ENCODE measurements at places on chromosomes 3 and 15.

DNA sequence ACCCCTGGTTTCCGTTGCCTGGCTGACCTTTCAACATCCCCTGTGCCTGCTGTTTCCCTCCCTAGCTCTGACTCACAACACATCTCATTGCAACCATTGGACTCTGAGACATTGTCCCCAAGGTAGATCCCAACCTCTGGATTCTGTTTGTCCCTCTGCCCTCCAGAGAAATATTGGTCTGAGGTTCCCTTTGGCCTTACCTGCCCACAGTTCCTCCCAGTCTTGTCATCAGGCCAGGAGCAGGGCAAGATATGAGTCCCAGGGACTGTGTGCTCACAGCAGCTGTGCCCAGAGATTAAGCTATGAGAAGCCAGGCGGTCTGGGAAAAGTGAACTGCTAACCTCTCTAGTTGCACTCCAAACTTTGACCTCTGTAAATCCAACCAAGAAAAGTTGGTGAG, 168.2 kb upstream of the NR2F2 start:
- no peak for DNase-seq

DNA sequence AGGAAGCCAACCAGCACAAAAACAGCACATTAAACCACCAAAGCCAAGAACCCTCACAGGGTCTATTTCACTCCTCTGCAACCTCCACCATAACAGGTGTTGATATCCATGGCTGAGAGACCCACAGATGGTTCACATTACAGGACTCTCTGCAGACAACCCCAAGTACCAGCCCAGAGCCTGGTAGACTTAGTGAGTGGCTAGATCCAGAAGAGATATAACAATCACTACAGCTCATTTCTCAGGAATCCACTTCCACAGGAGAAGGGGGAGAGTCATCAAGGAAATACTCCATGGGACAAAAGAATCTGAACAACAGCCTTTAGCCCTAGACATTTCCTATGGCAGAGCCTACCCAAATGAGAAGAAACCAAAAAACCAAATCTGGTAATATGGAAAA, 168.1 kb upstream of the CD96 start:
- DNase-seq = no peak

DNA sequence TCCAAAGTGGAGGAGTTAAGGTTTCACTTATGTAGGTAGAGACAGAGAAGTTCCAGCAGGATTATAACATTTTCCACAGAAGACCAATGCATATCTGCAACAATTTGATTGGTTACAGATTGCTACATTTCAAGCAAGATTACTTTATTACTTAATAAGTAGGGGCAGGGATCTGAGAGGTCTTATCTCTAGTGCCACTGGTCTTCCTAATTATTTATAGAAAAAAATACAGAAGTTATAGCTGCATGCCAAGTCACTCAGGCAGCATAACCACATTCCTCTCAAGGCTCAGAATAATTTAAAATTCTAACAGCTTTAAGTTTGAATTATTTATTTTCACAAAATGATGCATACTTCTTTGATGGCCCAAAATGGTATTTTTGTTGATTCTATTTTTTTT, 30.5 kb downstream of the RAD54L2 start:
- no peak for DNase-seq

DNA sequence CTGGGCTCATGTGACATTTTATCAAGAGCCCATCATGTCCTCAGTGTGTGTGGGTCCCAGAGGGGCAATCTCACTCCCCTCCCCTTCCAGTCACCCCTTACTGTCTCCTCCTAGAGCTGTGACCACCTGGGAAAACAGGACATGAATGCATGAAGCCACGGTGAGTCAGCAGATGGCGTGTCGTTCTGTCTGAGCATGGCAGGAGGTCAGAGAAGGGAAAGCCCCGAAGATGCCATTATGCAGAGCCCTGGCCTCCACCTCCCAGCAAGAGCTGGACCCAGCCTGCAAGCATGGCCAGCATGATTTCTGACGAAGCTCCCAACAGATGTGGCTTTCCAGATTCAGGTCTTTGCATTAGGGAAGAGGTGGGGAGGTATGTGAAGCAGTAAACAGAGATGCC, 118.5 kb downstream of the TLE3 start:
- no peak for DNase-seq

- no peak for DNase-seq
These were observed 241.2 kb upstream of the LRRC3B start for GRCh38 chr3:26381411-26381810.

DNA sequence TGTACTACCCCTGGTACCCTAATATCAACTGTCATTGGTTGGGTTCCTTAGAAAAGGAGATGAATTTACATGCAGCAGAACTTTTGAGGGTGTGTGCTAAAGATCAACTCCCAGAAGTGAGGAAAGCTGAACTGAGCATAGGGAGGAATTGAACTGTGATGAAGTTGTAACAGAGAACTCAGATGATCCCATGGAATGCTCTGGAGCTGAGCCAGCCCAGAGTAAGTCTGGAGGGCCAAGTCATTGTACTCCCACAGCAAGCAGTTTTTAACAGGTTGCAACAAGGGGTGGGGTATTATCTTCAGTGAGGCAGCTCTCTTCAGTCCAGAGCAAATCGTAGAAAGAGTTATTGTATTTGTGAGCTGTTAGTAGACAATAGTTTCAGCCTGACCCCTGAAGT, 572.3 kb downstream of the PYDC2 start:
- DNase-seq = no peak

GRCh38 chr3:37301980-37302708, 127.8 kb upstream of the LRRFIP2 start:
- DNase-seq = no peak

DNA sequence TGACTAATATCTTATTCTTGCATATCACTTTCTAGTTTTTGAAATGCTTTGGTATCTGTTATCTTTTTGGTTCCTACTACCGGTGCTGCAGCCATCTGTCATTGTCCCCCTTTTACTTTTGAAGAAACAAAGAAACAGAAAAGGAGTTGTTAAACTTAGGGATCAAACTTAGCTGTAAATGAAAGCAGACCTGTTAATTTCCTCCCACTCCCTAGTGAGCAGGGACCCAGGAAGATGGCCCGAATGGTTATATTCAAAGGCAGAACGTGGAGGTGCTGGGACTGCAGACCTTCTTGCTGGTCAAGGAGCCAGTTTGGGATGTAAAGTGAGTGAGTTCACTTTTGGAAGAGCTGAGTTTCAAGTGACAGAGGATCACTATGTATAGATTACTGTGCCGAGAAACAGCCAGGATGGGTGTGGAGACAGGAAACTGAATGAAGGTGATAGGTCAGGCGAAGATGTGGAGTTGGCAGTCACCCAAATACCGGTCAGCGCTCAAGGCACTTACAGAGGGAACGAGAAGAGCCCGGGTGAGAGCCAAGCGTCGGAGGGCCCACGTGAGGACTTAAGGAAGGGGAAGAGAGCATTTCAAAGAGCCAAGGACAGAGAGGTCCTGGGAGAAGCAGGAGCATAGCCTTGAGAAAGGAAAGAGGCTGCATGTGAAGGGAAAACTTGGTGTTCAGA, 20.1 kb downstream of the KBTBD8 start:
- DNase-seq = no peak

DNA sequence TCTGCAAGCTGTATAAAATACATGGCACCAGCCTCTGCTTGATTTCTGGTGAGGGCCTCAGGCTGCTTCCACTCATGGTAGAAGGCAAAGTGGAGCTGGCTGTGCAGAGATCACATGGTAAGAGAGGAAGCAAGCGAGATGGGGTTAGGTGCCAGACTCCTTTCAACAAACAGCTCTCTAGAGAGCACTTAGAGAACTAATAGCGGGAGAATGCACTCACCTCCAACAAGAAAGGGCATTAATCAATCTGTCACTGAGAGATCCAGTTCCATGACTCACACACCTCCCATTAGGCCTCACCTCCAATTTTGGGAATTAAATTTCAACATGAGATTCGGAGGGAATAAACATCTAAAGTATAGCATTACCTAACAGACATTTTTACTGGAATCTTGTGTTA, 644.1 kb upstream of the ARRDC4 start:
- no peak for DNase-seq

DNA sequence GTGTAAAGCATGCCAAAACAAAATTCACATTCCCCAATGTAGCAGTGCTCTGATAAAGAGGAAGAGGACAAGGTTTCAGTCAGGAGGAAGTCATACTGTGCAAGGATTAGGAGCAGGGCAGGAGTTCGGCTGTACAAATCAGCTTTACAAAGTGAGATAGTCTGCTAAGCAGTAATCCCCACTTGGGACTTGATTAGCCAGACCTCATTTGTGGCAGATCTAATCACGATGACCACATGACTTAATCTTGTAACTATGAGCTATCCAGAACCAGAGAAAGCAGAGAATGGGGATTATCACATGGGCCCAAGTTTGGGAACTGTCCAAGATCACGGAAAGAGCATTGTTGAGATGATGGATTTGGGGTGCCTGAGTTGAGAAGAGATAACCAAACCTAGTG, 7.8 kb downstream of the DCBLD2 start:
- no peak for DNase-seq

DNA sequence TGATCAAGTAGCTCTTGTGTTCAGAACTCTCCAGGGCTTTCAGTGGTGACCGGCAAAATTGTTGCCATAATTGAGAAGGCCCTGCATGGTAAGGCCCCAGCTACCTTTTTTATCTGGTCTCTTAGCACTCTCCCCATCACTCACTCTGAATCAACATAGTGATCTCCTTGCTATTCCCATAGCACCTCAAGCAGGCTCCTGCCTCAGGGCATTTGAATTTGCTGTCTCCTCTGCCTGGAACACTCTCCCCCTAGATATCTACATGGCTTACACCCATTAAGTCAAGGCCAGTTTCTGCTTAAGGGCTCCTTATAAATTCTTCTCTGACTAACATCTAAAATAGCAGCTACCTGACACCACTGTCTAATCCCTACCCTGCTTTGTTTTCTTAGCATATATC, 3.3 kb upstream of the ARID3B start:
- DNase-seq = no peak

- DNase-seq = no peak
These were observed 15.0 kb upstream of the KBTBD8 start for GRCh38 chr3:66983101-66983500.

GRCh38 chr3:128931046-128931445, 51.6 kb downstream of the ACAD9 start:
- DNase-seq = no peak

GRCh38 chr3:15982667-15983196, 185.0 kb upstream of the ANKRD28 start:
- no peak for DNase-seq

DNA sequence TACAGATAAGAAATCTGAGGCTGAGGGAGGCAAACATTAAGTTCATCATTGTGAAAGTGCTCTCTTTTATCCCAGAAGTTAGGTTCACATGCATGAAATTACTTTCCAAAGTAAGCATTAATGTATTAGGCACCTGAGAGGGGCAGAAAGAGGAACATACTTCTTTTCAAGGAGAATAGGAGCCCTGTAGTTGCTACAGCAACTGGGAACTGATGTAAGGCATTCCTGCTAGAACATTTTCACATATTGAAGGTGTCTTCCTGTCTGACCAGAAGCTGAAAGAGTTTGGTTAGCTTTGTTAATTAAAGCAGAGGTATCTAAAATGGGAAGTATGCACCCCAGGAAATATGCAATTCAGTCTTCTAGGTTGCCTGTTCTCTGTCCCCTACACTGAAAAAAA, 65.5 kb upstream of the ZBTB20 start:
- DNase-seq = no peak

DNA sequence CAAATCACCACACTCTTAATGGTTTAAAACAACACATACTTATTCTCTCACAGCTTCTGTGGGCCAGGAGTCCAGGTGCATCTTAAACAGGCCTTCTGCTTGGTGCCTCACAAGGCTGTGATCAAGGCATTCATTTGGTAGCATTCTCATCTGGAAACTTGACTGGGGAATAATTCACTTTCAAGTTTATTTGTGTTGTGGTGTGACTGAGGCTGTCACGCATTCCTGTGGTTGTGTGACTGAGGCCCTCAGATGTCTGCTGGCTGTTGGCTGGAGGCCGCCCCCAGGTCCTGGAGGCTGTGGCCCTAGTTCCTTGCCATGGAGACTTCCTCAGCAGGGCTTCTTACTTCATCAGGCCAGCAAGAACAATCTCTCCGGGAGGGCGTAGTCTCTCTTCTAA, 16.9 kb upstream of the FAM3D start:
- no peak for DNase-seq

GRCh38 chr3:167626490-167626889, 27.3 kb downstream of the WDR49 start:
- no peak for DNase-seq

DNA sequence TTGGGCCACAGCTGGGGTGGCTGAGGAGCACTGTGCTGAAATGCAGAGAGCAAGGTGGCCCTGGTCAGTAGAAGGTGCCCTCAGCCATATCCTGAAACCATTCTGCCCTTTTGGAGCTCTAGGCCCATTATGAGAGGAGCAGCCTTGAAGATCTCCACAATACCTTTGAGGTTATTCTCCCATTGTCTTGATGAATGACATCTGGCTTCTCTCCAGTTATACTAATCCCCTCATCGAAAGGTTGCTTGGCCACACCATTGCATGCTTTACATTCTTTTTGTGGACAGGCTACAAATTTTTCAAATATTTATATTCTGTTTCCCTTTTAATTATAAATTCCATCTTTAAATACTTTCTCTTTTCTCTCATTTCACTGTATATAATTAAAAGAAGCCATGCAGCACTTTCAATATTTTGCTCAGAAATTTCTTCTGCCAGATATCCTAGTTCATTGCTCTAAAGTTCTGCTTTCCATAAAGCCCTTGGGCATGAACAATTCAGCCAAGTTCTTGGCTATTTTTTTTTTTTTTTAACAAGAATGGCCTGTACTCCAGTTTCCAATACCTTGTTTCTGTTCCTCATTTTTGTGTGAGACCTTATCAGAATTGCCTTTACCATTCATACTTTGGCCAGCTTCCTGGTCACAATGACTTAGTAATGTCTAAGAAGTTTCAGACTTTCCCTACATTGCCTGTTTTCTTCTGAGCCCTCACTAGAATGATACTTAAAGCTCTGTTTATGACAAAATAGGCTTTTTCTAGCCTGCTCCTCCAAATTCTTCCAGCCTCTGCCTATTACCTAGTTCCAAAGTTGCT, 138.9 kb upstream of the SGO1 start:
- no peak for DNase-seq

DNA sequence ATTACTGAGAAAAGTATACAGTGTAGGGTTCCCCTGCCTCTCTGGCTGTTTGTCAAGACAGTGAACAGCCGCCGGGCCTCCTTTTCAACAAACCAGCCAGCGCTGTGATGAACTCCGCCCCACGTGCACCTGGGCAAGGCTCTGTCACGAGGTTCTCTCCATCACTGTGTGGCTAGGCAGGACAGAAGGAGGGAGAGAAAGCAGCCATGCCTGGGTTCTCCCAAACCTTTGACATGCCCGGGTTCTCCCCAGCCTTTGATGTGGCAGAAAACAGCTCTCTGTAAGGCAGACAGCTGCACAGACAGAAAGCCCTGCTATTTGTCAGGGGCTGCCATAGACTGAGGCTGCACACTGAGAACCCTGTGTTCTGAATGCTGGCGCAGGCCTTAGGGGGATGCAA, 101.4 kb upstream of the TRPM1 start:
- no peak for DNase-seq

- no peak for DNase-seq
These were observed 20.3 kb upstream of the ALAS1 start for GRCh38 chr3:52177701-52178042.

Data from stimulated activated CD8-positive, alpha-beta memory T cell treated with anti-CD3 and anti-CD28 coated beads, Interleukin-4, amount 100 ng/mL, for 1 hour (primary cell).